ENCODE measurements at places on chromosomes 1 and 21. TPM values are rescaled to one million over a fixed set of nuclear protein-coding genes. Genes with fewer than 3 reads are reported as not detected.

- no peak for DNase-seq
Measured at GRCh38 chr1:153432874-153433681, 16.8 kb downstream of the S100A7A start.

- no peak for DNase-seq
Measured at GRCh38 chr1:172002725-172003345, 161.5 kb downstream of the DNM3 start.

- DNase-seq: no peak
Measured at GRCh38 chr1:228917342-228917741, 182.1 kb downstream of the RHOU start.

DNA sequence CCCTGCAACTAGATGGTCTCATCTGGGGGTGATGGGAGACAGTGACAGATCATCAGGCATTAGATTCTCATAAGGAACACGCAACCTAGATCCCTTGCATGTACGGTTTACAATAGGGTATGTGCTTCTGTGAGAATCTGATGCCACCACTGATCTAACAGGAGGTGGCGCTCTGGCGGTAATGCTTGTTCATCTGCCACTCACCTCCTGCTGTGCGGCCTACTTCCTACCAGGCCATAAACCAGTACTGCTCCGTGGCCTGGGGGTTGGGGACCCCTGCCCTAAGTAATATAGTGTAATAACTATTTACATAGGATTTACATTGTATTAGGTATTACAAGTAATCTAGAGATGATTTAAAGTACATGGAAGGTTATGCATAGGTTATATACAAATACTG is 134.9 kb downstream of the CLEC20A start:
- DNase-seq: no peak

- no peak for DNase-seq
Measured at GRCh38 chr1:53507116-53507820, 48.1 kb downstream of the DMRTB1 start.

DNA sequence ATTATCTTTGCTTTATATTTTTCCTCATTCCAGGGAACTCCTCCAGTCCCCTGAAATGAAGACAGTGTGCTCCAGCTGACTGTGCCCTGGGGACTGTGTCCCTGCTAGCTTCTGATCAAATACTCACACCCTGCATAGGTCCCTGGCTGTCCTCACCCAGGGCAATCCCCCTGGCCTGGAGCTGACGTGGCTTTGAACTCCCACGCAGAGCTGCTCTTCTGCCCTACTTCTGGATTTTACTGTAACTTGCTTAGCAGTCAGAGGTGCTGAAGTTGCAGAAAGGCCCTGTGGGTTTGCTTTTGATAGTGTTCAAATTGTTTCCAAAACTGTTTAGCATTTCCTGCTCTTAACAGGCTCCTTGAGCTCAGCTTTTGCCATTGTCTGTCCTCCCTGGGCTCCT is 186.5 kb downstream of the FASLG start:
- no peak for DNase-seq

Gene TBX19
- total RNA-seq: 0.87 TPM

Gene RAP1GAP
- total RNA-seq: 0.26 TPM
